ENCODE measurements at places on chromosomes 6 and 20. TPM values are rescaled to one million over a fixed set of nuclear protein-coding genes. Genes with fewer than 3 reads are reported as not detected.

OR2J3 gene
- total RNA-seq, result not detected

CLPSL1 gene
- total RNA-seq, result not detected

OTOR gene
- not detected for total RNA-seq

TMEM244 gene
- total RNA-seq, result not detected

TREM1 gene
- total RNA-seq, result 0.67 TPM

NOX3 gene
- total RNA-seq, result not detected

C20orf202 gene
- total RNA-seq, result not detected

- no peak for DNase-seq
Observed at GRCh38 chr20:36122931-36123288, 31.6 kb upstream of the EPB41L1 start.

GRCh38 chr6:73830119-73830518 is 134.1 kb downstream of the CD109 start:
- DNase-seq, result no peak

- DNase-seq, result no peak
Observed at GRCh38 chr20:18734525-18735189, 78.9 kb upstream of the SCP2D1 start.

DNA sequence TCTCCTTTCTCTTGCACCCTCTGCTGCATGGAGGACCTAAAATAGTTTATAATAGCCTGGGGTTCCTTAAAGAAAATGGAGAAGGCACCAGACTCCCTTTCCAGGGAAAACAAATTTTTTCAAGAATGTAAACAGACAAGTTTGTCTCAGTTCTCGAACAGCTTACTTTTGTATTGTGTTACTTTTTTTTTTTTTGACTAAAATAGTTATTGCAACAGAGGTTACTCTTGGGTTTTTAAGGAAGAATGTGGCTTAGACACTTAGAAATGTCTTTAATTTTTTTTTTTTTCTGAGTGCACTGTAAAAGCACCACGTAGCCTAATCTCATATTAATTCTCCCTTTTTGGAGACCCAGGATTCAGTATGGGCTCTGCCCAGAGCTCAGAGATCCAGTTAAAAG is 148.7 kb upstream of the CARMIL1 start:
- no peak for DNase-seq

GRCh38 chr6:17662585-17662984 is 44.1 kb downstream of the NUP153 start:
- no peak for DNase-seq

- peak; percentile 49 for DNase-seq
Observed at GRCh38 chr6:79724816-79725215, 93.7 kb downstream of the SH3BGRL2 start.

- no peak for DNase-seq
Observed at GRCh38 chr6:90397929-90398674, 101.5 kb upstream of the BACH2 start.

- DNase-seq, result no peak
Observed at GRCh38 chr6:150713931-150714330, 114.2 kb downstream of the PLEKHG1 start.

GRCh38 chr20:341682-342081 is 5.2 kb upstream of the NRSN2 start:
- no peak for DNase-seq

GRCh38 chr6:109978174-109979032 is at the start of gene GPR6:
Gene GPR6, plus strand, starts transcription at chr6:109978311. Its CDS starts 802 bp downstream, at chr6:109979113.
- DNase-seq, result peak; percentile 67

DNA sequence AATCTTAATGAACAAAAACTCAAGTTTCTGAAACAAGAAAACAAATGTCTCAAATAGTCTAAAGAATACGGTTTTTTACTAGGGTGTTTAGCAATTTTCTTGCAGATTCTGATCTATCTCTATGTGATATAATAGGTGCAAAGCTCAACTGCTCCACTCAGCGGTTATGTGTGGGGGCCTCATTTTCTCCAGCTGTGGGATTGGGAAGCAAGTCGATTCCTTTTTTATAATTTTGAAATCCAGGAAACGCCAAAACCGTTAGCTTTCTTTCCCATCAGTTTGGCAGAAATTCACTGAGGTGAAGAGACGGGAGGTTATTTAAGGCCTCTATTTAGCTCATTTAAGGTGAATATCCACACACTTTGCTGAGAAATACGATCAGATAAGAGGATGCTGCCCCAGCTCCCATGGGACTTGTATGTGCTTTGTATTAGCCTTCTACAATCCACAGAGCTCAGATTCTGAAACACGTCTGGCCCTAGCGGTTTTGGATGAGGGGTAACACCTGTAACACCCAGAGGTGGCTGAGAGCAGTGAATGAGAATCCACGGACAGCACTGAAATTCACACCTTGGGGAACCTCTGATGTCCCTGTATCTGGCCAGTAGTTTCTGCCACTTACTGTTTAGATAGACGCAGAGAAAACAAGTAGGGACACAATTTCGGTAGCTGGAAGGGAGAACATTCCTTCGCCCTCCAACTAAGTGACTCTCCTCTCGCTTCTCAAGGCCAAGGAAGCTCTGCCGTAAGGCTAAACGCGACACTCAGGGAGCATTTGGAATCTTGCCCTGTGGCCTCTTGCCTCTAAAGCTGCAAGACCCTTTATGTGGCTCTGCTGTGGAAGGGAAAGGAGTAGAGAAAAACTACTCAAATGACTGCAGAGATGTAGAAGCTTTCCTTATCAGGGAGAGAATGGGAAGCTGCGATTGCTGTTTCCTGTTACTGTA is 6.5 kb upstream of the BCAS4 start:
- no peak for DNase-seq

DNA sequence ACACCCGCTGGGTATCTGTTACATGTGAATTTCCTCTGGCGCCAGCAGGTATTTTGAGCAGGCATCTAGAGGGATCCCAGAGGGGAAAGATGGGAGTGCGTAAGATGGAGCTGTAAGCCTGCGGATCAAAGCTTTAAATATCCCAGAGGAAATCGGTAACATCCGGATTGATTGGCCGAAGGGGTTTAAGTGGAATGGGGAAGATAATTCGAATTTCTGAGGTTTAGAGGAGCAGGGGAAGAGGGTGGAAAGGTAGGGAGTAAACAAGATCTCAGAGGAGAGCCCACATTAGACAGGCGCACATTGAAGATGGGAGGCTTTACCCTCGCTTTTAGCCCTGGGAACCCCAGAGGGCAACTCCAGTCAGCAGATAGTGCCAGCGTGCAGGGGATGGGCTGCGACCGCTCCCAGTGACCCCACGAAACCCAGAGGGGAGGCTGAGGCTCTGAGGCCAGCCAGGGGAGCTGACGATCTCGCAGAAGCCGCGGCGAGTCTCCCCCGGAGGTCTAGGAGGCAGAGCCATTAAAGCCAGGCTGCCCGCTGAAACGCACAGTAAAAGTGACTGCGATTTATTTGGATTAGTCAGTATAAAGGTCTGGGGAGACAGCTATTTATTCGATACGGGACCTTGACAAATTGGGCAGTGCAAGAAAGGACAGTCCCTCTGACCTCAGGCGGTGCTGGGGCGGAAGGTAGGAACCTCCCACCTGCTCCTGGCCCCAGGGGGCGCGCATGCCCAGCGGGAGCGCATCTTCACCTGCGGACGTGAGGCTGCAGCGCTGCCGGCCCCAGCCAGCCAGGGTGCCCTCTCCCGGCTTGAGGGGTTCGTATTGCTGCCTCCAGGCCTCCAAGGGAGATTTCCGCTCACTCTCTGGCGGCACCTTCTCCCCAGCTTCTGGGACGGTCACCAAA is 34.3 kb upstream of the TCF21 start:
- no peak for DNase-seq
